ENCODE measurements at places on chromosomes 3 and 15.

- DNase-seq: no peak
Observed at GRCh38 chr15:27017168-27017809, 46.3 kb downstream of the GABRG3 start.

DNA sequence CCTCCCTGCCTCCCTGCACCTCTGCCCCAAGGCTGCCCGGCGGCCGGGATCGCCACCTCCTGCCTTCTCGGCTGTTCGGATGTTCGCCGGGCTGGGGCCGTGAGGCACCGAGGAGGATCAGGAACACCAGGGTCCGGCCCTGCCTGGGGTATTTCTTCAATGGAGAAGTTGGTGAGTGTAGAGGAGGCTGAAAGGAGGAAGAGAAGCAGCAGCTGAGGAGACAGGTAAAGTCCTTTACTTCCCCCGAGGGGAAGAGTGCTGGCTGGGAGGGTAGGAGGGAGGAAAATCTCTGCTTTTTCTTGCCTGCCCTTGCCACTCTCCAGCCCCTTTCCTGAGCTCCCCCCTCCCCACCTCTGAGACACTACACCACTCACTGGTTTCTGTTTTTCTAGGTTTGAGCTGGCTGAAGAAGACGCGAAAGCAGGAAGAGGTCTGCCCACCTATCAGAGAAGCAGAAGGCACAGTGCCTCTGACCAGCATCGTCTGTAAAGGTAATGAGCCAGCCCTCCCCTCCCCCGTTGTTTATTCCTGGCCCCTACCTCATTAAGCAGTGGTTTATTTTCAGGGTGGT lies 519 bp downstream of the ASB7 start:
- peak; percentile 1 for DNase-seq

- DNase-seq: no peak
Observed at GRCh38 chr3:54177816-54178215, 55.5 kb downstream of the CACNA2D3 start.

DNA sequence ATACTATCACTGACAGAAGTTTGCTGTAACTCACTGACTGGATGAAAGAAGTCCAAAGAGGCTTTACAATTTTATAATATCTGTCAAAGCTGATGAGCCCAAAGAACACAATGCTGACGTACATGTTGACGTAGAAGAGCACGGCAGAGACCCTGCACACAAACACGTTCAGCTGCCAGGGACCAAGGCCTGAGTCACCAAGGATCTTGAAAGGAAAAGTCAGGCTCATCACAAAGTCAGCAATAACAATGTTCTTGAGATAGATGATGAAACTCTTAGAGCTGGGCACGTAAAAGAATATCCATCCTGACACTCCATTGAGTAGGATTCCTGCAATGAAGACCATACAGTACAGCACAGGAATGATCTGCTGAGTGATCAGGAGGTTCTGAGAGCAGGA lies 10.9 kb upstream of the GPR171 start:
- DNase-seq: no peak

DNA sequence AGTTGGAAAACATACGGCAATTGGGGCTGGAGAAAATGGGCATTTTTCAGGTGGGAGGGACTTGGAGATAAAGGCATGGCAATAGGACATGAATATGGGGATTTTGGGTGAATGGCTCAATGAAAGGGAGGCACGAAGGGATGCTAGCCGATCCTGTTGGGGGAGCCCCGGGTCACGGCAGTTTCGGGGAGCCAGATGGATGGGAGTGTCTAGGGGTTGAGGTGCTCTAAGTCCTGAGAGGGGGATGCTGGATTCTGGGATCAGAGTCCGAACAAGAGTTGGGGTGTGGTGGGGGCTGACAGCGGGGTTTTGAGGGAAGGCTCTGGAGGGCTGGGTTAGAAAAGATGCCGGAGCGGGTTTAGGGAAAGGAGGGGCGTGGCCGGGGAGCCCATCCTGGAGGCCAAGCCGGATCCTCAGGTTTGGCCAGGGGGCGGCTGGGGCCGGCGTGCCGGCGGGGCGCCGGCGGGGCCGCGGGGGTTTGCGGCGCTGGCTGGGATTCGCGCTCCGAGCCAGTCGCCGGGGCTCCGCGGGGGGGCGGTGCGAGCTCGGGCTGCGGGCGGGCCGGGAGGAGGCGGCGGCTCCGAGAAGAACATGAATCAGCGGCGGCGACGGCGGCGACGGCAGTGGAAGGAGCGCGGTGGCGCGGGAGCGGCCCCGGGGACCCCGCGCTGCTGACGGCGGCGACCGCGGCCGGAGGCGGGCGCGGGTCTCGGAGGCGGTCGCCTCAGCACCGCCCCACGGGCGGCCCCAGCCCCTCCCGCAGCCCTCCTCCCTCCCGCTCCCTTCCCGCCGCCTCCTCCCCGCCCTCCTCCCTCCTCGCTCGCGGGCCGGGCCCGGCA lies at the start of gene TYRO3:
Gene TYRO3, plus strand, starts transcription at position 813 of the 839 bp plus-strand sequence. CDS start 46 bp downstream, outside the sequence.
- no peak for DNase-seq

- no peak for DNase-seq
Observed at GRCh38 chr15:46660096-46660842, 1025.4 kb downstream of the SQOR start.

DNA sequence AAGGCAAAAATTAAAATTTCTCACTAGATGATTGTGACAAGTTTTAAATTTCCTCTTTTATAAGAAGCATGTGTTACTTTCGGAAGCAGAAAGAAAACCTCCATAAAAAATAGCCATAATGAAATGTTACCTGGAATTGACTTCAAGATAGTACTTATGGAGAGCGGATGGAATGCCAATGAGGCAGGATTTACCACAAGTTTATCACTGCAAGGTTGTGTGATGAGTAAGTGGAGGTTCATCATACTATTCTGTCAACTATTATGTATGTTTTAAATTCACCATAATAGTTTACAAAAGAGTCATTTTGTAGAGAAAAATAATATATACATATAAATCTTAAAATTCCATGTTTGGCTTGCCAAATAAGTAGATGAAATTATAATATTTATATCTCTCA lies 230.3 kb downstream of the SCAPER start:
- DNase-seq: no peak

GRCh38 chr3:71112576-71112975 lies 471.0 kb downstream of the FOXP1 start:
- DNase-seq: no peak

- DNase-seq: no peak
Observed at GRCh38 chr3:58039601-58040000, 31.4 kb downstream of the FLNB start.

GRCh38 chr3:195591852-195592251 lies 8.1 kb upstream of the APOD start:
- no peak for DNase-seq

GRCh38 chr15:41464889-41465580 lies 28.6 kb upstream of the ITPKA start:
- DNase-seq: no peak

Measured in pulmonary artery endothelial cell (primary cell).